ENCODE measurements at places on chromosomes 2 and 18. TPM values are rescaled to one million over a fixed set of nuclear protein-coding genes. Genes with fewer than 3 reads are reported as not detected.

GRCh38 chr2:238597638-238598528, 171.2 kb downstream of the ASB1 start:
- no peak for DNase-seq

Gene UGT1A5
- total RNA-seq = 2.0 TPM

Gene HOXD12
- not detected for total RNA-seq

Gene TUBB8B
- total RNA-seq = not detected

Gene ANO7
- 2.7 TPM for total RNA-seq

Gene CYP27C1
- total RNA-seq = 0.26 TPM

Data from mucosa of gallbladder (tissue), 1 donor.